ENCODE measurements at places on chromosomes 4 and X.

DNA sequence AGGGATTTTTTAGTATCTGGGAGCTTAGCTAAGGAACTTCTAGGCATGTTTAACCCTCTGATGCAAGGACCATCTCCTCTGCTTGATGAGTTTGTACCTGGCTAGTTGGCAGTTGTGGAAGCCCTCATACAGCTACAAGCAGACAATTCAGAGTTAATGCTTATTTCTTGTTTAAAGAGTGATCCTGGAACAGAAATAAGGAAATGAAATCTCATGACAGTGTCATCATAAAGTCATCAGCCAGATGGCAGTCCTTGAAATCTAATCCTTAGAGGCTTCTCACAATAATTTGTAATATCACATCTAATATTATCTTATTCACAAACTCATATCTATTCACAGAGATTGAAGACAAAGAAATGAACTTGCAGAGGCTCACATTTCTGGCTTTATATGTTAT is 581.6 kb upstream of the FTHL17 start:
- no peak for DNase-seq

GRCh38 chr4:118736900-118737299 is 51.7 kb downstream of the METTL14 start:
- DNase-seq = no peak

DNA sequence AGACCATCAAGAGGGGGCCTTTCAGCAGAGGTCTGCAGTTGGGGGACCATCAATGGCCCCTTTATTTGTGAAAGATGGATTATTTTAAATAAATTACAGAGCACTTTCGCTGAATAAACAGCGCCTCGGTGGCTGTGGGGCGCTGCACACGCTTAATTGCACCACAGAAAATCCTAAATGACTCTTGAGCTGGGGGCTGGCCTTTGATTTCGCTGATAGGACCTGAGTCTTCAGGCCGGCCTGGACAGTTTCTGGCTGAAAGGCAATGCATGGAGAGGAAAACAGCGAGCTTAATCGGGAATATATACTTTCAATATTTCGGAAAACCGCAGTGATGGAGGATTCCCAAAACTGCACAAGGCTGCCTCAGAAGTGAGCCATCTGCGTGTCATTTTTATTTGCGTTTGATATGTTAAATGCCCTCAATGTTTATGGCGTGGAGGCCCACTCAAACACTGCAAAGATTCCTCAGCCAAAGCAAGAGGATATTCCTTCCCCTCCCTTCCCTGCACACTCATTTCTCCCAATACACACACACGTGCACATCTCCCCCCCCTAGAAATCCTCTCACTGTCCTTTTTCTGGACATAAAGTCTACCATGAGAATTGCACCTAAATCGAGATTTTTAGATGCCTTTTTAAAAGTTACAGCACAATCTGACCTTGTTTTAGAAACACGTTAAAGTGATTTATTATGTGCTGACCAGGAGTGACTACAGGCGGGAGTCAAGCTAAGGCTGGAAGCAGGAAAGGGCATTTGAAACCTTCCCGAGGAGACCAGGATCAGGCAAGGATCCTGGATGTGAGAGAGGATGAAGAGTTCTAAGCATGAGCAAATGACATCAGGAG is 340.7 kb downstream of the RAB28 start:
- no peak for DNase-seq

- DNase-seq = no peak
These were observed 13.3 kb upstream of the UBA6 start for GRCh38 chr4:67714248-67714583.

DNA sequence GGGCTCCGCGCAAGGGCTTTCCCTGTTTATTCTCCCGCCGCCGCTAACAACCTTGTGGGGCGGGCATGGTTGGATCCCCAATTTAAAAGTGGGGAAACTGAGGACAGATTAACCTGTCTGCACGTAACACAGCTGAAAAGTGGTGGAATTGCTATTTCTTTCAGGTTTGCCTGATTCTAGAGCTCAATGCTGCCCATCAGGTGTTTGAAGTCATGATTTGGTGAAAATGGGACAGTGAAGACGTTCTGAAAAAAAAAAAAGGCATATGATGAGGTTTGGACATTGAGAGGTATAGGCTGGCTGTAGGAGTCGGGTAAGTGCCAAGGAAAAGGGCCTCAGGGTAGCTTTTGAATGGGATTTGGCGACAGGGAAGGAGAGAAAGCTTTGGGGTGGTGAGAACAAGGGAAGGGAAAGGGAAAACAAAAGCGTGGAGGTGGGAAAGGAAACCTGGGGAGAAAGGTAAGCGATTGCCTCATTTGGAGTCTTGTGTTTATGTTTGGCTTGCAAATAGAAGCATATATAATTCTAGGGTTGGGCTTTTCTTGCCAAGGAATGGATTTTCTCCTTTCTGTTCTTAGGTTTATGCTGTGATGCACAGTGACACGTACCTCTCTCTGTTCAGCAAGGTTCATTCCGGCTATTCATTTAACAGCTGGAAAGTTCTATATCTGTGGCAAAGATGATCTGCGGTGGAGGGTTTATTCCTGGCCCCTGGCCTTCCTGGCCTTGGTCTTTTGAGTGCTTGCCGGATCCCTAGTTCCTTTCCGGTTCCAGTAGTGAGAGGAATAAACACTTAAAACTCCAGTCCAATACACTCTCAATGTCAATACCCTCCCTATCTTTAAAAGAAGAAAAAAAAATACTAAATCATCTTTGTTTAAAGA is 2.4 kb upstream of the STIM2 start:
- DNase-seq = no peak

DNA sequence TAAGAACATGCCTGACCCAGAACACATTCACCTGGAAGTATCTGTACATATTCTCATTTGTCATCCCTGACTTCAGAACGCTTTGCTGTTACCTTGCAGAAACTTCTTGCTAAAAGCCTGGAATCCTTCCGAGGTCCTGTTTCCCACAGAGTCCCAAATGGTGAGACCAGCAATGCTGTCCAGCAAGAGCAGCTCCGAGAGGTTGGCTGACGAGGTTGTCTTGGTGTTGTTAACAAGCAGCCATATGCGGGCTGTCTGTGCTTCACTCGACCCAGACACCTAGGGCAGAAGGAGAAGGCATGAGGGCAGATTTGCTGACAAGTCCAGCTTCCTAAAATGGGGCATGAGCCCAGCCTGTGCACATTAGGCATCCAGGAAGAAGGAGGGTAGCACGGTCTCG is 19.3 kb downstream of the EVC2 start:
- no peak for DNase-seq

DNA sequence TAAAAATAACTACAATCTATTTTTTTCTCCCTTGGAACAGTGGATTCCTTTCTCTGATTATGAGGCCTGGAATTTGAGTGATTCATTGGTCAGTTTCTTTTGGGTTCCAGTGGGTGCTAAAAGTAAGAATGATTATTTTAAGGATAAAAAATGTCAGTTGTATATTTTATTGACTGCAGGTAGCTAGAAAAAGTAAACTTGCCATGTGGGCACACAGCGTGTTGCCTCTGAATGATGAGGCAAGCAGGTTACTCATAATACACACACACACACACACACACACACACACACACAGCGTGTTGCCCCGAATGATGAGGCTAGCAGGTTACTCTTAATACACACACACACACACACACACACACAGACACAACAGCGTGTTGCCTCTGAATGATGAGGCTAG is 13.8 kb downstream of the GALNT7 start:
- no peak for DNase-seq

- DNase-seq = no peak
These were observed 89.3 kb downstream of the DDIT4L start for GRCh38 chr4:100100985-100101384.

GRCh38 chr4:134001057-134001456 is 200.5 kb downstream of the PABPC4L start:
- DNase-seq = no peak

DNA sequence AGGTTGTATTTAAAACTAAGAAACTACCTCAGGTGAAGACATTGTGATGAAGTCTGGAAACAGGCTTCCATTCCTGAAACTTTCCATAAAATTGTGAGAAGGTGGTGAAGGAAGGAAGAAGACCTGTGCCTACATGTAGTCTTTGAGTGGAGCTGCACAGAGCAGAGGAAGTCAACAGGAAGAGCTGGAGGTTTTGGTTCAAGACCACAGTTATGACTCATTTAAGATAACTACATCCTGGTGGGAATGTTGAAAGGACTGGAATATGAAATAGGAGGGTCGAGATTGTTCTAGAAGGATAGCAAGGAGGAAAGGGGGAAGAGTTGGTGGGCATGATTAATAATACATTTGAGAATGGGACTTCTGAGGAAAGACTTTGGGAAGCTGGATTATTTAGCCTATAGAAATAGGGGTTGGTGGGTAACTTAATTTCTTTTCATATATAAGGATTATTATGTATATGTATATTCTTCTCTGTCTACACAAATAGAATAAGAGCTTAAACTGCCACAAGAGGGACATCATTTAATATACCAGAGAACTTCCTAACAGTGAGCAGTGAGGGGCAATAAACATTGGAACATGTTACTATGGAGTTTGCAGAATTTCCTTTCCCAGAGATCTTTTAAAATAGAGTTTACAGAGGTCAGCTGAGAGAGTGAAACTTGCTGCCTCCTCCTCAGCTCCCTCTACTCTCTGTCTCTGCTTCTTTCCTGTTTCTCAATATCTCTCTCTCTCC is 23.5 kb downstream of the AWAT2 start:
- DNase-seq = no peak

GRCh38 chrX:118698516-118699170 is 28.8 kb upstream of the IL13RA1 start:
- DNase-seq = no peak

GRCh38 chr4:47525154-47525819 is 40.2 kb downstream of the ATP10D start:
- DNase-seq = no peak

DNA sequence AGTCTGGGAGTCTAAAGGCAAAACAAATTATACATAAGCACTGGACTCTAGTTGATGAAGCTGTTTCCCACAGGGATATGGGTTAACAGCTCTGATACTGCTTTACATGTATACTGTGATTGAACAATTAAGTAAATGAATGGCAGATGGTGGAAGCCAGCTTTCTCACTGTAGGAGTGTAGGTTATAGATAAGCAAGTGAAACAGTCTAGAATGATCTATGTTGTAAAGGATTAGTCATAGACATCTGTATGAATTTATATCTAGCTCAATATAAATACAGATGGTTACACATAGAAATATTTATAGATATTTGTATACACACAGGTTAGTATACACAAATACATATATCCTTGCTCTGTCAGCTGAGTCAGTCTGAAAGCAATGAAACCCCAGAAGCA is 276.1 kb downstream of the PPARGC1A start:
- DNase-seq = no peak

DNA sequence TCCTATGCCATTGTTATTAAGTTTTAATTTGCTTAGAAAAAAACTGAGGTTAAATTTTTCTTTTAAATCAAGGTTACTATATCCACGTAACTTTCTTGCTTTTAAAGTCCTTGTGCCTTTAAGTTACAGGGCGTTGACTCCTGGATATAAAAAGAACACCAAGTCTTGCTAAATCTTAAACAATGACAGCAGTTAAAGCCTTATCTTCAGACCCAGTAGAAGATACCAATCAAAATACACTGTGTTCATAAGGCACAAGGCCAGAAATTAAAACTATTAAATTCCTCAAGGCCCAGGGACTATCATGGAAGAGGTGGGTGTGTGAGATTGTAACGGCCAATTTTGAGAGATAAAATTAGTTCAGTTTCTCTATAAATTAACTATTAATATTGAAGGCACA is 60.4 kb downstream of the PAGE2 start:
- DNase-seq = no peak

- DNase-seq = no peak
These were observed 226.6 kb downstream of the KDR start for GRCh38 chr4:54898656-54899340.

DNA sequence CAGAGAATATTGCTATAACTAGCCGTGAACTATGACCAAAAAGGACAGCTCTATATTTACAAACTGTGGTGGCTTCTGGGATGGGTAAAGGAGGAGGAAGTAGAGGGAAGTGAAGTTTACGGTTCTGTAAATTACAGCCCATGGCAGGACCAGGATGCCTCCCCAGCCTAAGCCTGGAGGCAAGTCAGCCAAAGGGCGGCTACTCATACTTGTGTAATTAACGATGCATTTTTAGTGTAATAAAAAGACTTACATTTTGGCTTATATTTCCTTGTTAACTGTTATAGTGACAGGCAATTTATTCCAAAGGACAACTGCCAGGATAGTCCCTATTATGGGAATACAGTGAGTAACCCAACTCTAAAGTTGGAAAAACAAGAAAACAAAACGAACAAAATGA is 139.9 kb upstream of the OTUD4 start:
- no peak for DNase-seq

DNA sequence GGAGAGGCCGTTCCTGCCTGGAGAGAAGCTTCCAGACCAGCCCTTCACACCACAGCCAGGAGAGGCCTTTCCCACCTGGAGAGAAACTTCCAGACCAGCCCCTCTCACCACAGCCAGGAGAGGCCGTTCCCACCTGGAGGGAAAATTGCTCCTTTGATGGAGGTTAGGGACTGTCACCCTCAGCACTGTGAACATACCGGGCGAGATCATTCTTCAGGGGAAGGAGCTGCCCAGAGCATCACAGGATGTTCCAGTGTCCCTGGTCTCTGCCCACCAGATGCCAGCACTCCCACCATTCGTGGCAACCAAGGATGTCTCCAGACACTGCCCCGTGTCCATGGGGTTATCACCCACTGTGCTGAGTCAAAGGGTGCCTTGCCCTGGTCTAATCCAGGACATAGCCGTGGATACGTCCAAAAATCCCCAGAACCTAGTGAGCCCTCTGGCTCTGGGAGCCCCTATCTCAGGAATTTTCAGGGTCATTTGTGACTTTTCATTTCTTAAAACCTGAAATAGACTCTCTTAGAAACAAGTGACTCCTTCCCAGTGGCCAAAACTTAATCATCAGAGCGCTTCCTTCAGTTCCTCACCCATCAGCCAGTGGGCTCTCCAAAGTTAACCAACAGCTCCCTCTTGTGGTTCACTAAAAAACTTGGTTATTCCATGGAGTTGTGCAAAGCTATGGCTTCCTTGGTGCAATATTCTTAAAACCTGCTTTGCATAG is 80.2 kb downstream of the CRMP1 start:
- DNase-seq = no peak

DNA sequence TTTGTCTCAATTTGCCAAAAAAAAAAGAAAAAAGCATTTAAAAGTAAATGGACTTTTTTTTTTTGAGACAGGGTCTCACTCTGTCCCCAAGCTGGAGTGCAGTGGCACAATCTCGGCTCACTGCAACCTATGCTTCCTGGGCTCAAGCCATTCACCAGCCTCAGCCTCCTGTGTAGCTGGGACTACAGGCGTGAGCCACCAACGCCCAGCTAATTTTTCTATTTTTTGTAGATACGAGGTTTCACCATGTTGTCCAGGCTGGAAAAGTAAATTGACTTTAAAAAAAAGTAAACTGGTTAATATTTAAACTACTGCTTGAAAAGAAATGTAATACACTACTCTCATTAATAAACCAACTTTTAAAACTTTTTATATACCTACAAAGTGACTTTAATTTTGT is 5.9 kb downstream of the AIFM1 start:
- DNase-seq = no peak

DNA sequence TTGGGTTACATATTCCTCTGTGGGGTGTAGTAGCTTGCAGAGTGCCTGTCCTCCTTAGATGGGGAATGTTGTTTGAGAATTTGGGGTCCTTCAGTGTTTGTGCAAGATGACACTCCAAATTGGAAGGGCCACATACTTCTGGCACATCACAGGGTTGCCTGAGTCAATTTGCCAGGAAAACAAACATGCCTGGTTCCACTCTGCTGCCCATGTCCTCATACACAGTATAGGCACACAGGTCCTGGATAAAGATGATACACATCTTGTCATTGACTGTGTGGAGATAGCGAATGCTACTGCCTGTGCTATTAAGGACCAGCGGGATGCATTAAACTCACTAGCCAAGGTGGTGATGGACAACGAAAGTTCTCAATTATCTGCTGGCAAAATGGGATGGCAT is 11.2 kb upstream of the LAP3 start:
- DNase-seq = no peak

GRCh38 chrX:30010471-30010870 is 204.9 kb upstream of the MAGEB2 start:
- DNase-seq = no peak
